CD4-positive, alpha-beta memory T cell (primary cell): ENCODE measurements at places on chromosomes 12 and 14.

DNA sequence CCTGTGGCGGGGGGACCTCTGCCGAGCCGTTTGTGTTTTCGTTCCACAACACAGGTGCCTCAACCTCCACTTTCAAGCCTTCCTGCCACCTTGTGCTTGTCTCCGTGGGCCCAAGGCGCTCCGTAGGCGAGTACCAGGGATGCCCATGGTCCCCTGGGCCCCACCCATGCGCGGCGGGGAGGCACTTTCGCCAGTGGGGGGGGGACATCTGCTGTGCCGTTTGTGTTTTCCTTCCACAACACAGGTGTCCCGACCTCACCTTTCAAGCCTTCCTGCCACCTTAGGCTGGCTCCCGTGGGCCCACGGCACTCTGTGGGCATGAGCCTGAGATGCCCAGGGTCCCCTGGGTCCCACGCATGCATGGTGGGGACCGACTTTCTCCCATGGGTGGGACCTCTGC is 335.9 kb downstream of the ALG10 start:
- DNase-seq: no peak

DNA sequence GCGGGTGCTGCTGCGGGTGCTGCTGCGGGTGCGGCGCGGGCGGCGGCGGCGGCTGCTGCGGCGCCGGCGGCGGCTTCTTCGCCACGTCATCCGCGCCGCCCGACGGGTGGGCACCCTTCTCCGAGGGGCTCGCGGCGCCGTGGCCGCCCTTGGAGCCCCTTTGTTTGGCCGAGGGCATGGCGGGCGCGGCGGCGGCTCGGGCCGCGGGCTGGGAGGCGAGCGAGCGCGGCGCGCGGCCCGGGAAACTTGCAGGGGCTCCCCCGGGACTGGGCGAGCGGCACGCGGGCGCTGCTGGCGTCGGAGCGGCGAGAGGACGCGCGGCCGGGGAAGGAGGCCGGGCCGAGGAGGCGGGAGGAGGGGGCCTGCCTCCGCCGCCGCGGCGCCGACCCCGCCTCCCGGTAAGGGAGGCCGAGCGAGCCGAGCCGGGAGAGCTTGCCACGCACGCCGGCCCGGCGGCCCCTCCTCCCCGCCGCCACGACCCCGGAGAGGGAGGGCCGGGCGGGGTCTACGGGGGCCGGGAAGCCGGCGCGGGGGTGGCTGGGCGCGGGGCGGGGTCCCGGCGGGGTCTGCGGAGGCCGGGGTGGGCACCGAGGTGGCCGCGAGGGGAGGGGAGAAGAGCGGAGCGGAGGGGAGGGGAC is at the start of gene CKAP4:
CKAP4 (minus strand) TSS at position 347 of the 638 bp plus-strand sequence; CDS start at position 178, 169 bp downstream.
- peak; percentile 64 for DNase-seq

- no peak for DNase-seq
These were observed 283.2 kb downstream of the RPAP3 start for GRCh38 chr12:47422611-47423010.

DNA sequence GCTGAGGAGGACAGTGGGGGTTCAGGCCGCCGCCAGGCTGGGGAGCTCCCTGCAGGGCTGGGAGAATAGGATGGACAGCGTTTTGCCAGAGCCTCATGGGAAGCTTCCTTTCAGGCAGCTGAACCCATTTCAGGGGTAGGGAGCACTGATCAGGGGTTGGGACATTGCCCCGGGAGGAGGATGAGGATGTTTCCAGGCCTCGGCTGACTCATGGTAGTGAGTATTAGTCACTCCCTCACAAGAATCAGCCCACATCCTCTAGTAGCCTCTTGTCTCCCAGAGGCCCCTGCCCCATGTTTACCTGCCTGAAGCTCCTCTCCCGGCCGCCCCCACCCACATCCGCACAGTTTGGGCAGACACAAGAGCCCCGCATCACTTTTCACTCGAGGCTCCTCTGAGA is 89.8 kb downstream of the ZFP36L1 start:
- DNase-seq: no peak

GRCh38 chr14:98006008-98006407 is 1208.8 kb downstream of the VRK1 start:
- DNase-seq: no peak

DNA sequence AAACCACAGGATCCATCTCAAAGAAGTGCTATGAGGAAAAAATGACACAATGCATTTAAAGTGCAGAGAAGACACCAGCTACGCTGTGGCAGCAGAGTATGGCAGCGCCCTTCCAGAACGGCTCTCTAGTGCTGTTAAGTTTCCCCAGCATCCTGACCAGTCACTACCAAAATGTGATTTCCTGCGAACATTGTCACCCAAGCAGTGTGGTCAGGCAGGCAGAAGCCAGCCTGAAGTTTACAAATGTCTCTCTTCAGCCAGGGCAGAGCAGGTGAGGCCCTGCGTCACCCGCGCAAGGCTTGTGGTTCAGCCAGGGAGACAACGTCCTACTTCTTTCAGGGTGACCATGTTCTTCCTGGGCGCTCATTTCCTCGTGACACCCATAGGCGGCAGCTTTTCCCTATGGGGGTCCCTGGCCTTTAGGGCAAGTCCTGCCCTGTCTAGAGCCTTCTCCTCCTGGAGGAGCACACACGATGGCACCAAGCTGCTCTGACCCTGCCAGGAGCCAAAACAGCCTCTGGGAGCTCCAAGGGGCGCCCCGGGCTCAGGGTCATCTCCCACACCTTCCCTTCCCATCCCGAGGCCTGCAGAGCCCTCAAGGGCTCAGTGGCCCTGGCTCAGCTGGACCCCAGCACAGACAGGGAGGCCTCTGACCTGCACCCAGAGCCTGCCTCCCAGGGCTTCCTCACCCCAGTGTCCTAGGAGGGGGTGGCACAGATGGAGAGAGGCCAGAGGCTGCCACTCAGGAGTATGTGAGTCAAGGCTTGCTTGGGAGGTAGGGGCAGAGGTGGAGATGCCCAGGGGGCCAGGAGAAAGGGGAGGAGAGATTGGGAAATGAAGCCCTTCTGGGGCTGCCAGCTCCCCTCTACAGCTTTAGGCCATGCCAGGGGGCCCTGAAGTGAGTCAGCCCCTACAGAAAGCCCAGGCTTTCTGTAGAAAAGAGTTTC is 41.9 kb downstream of the PSMA6 start:
- DNase-seq: peak; percentile 27

DNA sequence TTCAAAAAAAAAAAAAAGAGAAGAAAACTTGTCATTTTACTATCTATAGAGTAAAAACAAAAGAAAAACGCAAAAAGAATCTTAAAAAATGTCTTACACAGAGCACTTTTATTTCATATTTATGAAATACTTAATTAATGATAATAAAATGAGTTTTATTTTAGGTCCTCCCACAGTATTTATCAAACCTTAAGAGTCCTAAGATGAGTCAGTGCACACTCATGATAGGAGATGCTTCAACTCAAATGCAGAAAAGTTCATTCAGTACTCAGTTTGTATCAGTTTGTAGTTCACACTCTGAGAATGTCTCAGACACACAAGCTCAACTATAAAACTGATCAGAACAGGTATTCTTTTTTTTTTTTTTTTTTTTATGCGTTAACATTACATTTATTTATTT is 41.7 kb downstream of the TRIM9 start:
- DNase-seq: no peak

- DNase-seq: no peak
These were observed 17.2 kb downstream of the RILPL1 start for GRCh38 chr12:123516216-123516780.
